NCI-H187 (cell line): ENCODE measurements at places on chromosomes 1 and 21.
A peak's percentile ranks its signal among the peaks of the same experiment; 100 is the strongest.

DNA sequence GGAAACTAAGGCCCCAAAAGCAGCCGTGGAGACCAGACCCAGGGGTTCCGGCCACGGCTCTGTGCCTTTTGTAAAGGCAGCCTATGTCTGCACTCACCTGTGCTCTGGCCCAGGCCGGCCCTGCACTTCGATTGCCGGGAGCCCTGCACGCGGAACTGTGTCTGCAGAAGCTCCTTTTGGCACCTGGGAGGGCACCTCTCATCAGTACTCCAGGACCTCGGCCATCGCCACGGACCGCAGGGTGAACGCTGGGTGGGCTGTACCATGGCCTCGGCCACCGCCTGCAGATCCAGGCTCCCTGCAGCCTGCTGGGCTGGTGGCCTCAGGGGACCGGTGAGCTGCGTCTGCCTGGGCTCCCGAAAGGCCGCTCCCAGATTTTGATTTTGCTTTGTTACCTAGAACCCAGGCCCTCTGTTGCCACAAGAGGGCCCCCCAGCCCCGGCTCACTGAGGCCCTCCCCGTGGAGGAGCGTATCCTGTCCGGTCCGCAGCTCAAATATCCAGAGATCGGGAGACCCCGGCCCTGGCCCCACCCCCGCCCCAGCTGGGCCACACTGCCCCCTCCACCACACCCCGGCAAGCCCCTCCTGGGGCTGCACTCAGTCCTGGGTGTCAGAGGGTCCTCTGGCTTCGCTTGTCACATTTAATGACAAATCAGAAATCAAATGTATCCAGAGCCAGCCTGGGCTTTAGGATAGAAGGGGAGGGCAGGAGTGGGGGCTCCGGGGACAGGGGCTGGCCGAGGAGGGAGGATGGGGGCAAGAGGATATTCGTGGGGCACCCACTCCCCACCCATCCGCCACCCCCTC lies 60.2 kb upstream of the PDE9A start:
- peak; percentile 35 for DNase-seq

DNA sequence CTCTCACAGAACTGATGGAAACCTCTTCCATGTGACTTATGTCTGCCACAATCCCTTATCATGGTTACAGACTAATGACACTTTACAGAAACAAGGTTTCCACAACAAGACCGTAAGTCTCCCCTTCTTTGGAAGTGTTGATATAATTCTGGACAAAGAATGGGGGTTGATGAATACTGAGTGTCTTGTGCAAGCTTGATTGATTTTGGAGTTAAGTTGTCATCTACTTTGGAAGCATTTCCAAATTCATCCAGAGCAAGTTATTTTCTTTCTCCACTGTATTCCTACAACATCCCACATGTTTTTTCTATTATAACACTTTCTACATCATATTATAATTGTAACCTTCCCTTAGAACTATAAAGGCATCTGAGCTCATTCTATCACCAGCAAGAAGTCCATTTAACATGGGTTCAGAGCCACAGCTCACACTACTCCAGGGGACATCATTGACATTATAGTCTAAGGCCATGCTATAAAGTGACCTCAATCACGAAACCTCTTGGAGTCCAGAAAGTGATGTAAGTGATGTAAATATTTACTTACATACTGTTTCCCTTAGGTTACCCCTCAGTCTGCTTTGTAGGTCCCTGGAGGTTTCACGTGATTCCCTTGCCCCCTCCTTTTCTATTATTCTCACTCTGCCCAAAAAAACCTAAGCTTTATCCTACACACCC lies 125.7 kb upstream of the PBX1 start:
- DNase-seq, result no peak

DNA sequence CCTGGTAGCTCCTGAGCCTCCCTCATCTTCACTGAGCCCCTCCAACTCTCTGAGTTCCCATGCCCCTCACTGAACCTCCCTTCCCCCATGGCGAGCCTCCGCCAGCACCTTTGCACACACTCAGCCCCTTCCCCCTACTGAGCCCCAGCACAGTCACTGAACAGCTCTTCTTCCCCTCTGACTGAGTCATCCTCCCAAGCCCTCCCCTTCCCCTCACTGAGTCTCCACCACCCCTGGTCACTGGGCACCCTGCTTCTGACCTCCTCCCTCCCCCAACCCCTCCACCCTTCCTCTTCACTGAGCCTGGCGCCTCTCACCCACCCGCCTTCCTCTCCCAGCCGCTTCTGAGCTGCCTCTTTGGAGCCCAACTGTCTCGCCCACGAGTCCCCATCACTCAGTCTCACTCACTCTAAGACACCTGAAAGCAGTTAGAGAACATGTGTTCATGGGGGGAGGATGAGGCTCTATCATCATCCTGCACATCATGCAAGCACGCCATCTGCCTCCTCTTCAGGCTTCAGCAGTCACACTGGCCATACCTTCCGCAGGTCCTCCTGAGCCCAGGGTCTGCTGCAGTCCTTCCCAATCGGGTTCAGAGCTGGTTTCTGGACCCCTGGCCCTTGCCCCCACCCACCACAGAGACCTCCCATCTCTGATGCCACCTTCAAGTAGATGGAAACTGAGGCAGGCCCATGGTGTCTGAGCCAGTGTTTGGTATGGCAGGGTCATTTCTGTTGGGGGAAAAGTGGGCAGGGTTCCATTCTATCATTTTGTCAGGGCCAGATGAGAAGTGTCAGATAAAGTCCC lies 2.0 kb upstream of the TRNP1 start:
- no peak for DNase-seq

GRCh38 chr1:17244821-17245740 lies 3.8 kb upstream of the PADI3 start:
- no peak for DNase-seq

- no peak for DNase-seq
Measured at GRCh38 chr1:28026329-28026728, 62.1 kb downstream of the EYA3 start.

- no peak for DNase-seq
Measured at GRCh38 chr1:31568895-31569595, 7.3 kb upstream of the TINAGL1 start.

- no peak for DNase-seq
Measured at GRCh38 chr1:53567851-53568250, 108.7 kb downstream of the DMRTB1 start.

DNA sequence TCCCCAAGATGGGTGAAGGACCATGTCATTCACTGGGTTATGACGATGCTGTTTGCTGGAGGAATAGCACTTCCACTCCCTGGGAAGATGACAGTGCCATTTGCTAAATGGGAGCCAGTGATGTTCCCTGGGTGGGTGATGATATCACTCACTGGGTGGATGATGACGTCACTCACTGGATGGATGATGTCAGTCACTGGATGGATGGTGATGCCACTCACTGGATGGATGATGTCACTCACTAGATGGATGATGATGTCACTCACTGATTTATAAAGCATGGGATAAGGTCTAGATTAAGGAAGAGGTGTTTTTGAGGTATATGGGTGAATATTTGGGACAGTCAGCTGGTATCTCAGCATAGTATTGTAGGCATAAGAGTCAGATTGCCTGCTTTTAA lies 457.2 kb downstream of the AJAP1 start:
- no peak for DNase-seq

DNA sequence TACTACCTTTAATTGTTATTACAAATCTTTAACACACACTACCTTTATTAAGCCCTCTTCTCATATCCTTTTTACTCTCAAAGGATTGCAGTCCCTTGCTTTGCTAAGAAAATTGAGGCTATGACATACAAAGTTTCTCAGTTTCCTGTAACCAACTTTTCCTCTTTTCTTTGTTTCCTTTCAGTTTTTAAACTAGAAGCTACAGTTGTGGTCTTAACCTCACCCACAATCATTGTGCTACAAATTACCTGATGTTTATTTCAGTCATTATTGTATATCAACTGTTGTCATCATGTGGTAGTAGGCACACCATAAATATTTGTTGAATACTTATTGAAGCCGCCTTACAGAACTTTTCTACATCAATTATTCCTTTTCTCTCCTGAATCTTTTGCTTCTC lies 51.8 kb downstream of the SLAMF6 start:
- DNase-seq, result no peak

- no peak for DNase-seq
Measured at GRCh38 chr1:34975771-34976170, 9.4 kb downstream of the TMEM35B start.

- DNase-seq, result no peak
Measured at GRCh38 chr1:182649041-182649440, 35.3 kb downstream of the RGS8 start.

- no peak for DNase-seq
Measured at GRCh38 chr1:173302890-173303829, 96.0 kb upstream of the TNFSF4 start.

- no peak for DNase-seq
Measured at GRCh38 chr1:160046494-160047110, 14.8 kb upstream of the PIGM start.
